ENCODE measurements at places on chromosomes 12 and 14. TPM values are rescaled to one million over a fixed set of nuclear protein-coding genes. Genes with fewer than 3 reads are reported as not detected.
A peak's percentile ranks its signal among the peaks of the same experiment; 100 is the strongest.

The VRTN gene
- total RNA-seq = not detected

The TNFAIP2 gene
- 0.93 TPM for total RNA-seq

The KRT72 gene
- 46.1 TPM for total RNA-seq

- no peak for DNase-seq
Observed at GRCh38 chr14:79093531-79093930, 923.4 kb downstream of the NRXN3 start.

DNA sequence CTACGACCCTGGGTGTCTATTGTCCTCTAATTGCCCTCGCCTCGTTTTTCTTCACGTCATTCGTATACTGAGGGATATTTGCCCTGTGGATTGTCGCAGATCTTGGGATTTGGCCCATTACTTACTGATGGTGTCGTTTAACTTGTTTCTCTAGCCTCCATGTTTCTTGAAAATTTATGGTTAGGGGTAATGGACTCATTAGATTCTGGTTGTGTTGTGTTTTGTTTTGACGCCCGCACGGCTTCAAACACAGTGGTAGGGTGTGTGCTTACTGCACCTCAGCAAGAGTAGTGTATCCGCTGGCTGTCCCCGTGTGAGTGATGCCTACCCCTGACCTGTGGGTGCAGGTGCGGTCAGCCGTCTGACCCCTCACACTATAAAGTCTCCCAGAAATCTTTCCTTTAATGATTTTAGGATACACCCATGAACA lies 874 bp upstream of the RNU6-8 start:
- DNase-seq = peak; percentile 11

DNA sequence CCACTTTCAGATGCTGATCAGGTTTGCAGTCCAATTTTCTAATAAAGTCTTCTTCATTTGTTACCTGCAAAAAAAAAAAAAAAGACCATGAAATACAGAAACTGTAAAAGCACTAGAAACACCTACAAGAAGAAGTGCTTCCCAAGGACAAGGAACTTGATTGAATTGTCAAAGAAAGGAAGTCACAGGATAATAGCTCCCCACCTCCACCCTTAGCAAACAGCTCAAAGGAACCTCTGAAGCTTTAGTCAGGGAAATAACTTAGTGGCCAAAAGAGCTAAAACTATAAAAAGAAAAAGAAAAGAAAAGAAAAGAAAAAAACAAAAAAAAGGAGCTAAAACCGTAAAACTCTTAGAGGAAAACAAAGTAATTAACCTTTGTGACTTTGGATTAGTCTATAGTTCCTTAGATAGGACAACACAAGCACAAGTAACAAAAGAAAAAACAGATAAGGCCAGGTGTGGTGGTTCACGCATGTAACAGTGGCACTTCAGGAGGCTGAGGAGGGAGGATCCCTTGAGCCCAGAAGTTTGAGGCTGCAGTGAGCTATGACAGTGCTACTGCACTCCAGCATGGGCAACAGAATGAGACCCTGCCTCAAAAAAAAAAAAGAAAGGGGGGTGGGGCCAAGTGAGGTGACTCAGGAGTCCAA lies 28.5 kb downstream of the ZFYVE1 start:
- no peak for DNase-seq

DNA sequence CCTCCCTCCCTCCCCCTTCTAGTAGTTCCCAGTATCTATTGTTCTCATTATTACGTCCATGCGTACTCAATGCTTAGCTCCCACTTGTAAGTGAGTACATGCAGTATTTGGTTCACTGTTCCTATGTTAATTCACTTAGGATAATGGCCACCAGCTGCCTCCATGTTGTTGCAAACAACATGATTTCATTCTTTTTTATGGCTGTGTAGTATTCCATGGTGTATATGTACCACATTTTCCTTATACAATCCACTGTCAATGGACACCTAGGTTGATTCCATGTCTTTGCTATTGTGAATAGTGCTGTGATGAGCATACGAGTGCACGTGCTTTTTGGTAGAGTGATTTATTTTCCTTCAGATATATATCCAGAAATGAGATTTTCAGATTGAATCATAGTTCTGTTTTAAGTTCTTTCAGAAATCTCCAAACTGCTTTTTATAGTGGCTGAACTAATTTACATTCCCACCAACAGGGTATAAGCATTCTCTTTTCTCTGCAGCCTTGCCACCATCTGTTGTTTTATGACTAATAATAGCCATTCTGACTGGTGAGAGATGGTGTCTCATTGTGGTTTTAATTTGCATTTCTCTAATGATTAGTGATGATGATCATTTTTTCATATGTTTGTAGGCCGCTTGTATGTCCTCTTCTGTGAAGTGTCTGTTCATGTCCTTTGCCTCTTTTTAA lies 17.9 kb upstream of the CLEC7A start:
- no peak for DNase-seq

GRCh38 chr14:54697001-54697400 lies 130.1 kb downstream of the SAMD4A start:
- no peak for DNase-seq
